Mesothelial cell of epicardium (in vitro differentiated cells): ENCODE measurements at places on chromosomes 1 and 21.

DNA sequence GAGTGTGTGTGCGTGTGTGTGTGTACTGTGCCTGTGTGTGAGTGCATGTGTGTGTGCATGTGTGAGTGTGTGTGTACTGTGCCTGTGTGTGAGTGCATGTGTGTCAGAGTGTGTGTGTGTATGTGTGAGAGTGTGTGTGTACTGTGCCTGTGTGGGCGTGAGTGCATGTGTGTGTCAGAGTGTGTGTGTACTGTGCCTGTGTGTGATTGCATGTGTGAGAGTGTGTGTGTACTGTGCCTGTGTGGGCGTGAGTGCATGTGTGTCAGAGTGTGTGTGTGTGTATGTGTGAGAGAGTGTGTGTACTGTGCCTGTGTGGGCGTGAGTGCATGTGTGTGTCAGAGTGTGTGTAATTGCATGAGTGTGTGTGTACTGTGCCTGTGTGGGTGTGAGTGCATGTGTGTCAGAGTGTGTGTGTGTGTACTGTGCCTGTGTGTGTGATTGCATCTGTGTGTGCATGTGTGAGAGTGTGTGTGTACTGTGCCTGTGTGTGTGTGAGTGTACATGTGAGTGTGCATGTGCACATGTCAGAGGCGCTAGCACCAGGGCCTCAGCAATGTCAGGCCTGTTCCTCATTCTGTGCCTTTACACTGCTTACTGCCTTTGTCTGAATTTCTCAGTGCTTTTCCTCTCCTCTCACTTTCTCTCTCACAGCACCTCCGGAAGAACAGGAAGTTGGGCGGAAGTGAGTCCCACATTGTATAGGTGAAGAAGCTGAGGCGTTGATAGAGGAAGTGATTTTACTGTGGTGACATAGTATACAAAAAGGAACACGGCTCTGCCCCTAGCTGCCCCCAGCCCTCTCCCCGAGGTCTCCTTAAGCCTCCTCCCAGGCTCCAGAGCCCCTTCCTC, 4.9 kb downstream of the SLC5A9 start:
- no peak for DNase-seq

- no peak for DNase-seq
These were observed 37.0 kb upstream of the TENT5B start for GRCh38 chr1:27049607-27050006.

DNA sequence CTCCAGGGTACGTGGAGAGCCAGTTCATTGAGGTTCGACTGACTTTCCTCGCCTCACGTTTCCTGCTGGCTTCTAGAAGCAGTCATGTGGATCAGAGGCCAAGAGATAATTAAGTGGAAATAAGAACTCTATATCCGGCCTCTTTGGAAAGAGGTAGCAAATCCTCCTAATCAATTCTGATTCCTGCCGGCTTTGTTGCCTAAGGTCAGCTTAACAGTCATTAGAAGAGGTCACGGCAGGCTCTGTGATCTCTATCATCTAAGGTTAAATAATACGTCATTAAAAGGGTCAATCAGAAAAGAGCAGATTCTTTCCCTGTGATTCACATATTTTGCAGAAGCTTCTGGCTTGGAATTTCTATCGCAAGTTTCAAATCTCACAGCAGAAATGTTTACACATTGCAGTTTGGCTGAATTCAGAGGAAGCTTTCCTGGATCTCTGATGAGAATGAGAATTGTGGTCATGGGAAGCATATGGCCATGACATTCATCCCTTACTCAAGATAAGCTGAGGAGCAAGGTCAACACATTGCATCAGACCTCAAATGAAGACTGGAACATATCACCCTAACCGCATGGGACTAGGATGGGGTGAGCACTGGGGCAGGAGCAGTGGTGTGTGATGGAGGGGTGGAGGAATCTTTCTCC, 189.4 kb downstream of the PBX1 start:
- DNase-seq = no peak

- no peak for DNase-seq
These were observed 5.7 kb downstream of the LBR start for GRCh38 chr1:225422031-225422605.

GRCh38 chr1:112688781-112689193, 14.3 kb downstream of the MOV10 start:
- DNase-seq = no peak

GRCh38 chr1:41665962-41666917, 181.8 kb upstream of the EDN2 start:
- DNase-seq = no peak

DNA sequence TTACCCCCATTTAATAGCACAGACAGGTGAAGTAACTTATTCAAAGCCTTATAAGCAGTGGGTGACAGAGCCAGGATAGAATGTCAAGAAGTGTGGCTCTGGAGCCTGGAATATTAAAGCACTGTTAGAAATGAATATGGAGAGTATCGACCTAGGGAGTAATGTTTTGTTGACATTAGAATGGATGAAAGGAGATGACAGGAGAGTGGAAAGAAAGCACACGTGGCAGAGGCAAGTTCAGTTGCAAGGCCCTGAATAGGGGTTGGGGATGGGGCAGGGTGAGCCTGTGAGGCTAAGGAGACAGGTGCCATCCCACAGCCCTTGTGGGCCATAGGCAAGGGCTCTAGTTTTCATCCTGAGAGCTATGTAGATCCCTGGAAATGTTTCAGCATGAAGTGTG, 125.5 kb upstream of the PLXNA2 start:
- DNase-seq = no peak

GRCh38 chr1:185681034-185681633, 53.1 kb upstream of the HMCN1 start:
- DNase-seq = no peak

DNA sequence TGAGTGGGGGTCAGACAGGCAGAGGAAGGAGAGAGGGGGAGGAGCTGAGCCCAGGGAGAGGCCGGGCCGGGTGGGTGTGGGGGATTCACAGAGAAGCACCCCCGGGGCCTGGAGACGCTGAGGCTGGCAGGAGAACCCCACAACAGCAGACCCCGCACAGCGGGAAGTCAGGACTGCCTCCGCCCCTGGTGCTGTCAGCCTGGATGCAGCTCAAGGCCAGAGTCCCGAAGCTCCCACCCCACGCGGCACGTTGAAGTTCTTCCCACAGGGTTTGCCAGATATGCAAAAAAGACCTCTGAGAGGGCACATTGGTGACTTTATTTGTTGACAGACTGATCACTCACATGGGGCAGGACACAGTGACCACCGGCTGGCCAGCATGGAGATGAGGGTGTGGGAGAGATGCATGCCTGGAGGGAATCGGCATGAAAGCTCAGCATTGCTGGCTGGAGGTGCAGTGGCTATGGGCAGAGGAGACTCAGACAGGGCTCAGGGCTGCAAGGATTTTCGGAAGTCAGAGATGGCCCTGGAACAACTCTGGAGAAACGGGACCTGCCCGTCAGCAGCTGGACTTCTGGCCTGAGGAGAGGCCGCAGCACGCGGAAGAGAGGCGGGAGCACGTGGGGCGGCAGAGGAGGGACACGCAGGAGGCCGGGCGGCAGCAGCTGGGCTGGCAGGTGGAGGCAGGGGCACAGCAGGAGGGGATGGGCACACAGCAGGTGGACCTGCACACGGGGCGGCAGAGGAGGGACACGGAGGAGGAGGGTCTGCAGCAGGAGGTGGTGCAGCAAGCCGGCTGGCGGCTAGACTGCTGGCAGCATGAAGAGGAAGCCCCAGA, 885 bp downstream of the KRTAP10-3 start:
- no peak for DNase-seq

DNA sequence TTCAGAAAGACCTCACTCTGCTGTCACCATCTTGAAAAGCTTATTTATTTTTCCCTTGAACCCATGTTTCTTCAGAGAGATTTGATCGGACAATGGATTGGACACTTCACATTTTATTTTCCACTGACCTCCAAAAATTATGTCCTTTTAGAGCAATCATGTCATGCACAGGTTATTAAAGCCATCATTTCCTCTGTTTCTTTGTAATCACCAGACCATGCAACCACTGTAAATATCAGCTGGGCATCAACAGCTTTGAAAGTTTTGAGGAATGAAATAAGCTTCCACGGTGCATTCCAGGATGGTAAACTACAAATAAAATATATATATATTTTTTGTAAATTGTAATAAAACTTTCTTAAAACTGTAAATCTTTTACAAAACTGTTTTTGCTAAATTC, 144.1 kb upstream of the ADAMTS5 start:
- DNase-seq = no peak

- no peak for DNase-seq
These were observed 143.6 kb downstream of the SLC45A1 start for GRCh38 chr1:8461351-8462110.

DNA sequence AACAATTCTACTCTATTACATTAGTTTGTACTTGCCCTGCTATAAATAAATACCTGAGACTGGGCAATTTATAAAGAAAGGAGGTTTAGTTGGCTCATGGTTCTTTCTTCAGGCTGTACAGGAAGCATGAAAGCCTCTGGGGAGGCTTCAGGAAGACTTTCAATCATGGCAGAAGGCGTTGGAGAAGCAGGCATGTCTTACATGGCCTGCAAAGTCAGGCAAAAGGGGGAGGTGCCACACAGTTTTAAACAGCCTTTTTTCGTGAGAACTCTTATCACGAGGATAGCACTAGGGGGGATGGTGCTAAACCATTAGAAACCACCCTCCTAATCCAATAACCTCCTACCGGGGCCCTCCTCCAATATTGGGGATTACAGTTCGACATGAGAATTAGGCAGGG, 102.9 kb downstream of the DYRK1A start:
- no peak for DNase-seq

GRCh38 chr1:54567961-54568360, 19.9 kb downstream of the ACOT11 start:
- no peak for DNase-seq

DNA sequence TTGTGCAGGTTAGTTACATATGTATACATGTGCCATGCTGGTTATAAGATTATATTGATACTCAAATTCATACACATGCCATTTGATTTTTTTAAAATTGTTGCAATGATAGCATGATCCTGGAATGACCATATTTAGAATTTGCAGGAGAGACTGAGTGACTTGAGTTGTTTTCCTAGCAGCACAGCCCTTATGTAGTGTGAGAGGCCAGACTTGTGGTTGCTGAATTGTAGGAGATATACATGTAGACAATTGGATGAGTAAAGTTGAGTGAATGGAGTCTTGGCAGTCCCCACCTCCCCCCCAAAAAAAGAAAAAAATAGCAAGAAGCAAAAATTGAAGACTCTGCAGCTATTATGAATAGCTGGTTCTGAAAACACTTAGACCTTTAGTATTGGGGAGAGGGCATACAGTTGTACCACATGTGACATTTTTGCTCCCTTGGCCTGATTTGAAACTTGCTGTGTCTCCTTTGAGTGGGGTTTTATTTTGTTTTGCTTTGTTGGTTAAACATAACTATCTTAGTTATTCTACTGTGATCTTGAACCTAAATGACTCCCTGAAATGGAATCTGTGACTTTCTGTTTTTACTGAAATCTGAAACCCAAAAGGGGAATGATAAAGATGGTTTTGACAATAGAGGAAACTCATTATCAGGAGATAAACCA, 280.3 kb downstream of the HMCN1 start:
- DNase-seq = no peak

DNA sequence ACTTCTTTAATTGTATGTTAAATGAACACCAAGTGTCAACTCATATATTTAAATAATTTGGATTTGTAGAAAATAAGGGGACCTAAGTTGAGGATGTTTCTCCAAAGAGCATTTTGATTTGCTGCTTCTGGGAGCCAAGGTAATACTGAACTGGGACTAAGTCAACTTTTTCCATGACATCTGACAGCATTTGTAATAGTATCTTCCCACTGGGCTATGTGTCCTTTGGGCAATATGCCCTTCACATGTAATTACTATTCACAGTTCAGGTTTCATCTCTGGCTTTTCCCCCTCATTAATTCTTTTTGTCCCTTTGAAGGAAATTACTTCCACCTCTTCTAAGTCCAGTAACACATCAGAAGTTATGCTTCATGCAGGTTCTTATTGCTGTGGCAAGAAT, 36.7 kb upstream of the HP1BP3 start:
- DNase-seq = no peak

- no peak for DNase-seq
These were observed 3.4 kb upstream of the MARCKSL1 start for GRCh38 chr1:32339363-32339978.

GRCh38 chr1:181789395-181789794, 272.1 kb downstream of the ZNF648 start:
- no peak for DNase-seq

GRCh38 chr1:67162954-67163353, 3.3 kb upstream of the IL23R start:
- no peak for DNase-seq

DNA sequence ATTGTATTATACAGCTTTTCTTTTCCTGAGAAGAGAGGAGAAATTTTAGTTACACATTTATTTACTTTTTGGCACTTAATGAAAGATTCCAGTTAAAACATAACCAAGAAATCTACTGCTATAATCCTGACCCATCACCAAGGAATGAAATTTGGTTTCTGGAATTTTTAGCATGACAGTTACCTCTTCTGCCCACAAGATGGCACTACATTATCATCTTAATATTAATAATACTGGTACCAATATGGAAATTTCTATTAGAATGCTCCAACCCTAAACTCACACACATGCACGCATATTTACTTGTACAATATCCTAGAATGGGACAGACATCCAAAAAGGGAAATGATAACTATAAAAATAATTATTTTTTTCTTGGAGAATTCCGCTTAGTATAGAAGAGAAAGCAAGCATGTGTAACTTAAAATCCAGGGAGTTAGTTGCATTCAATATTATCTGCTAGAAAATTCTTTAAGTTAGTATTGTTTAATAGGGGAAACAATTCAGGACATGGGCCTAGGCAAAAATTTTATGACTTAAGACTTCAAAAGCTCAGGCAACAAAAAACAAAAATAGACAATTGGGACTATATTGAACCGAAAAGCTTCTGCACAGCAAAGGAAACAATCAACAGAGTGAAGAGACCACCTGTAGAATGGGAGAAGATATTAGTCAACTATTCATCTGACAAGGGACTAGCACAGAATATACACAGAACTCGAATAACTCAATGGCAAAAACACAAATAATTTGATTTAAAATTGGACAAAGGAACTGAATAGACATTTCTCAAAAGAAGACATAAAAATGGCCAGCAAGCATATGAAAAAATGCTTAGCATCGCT, 37.4 kb downstream of the MAP3K21 start:
- DNase-seq = no peak

GRCh38 chr1:228752675-228753265, 17.5 kb downstream of the RHOU start:
- no peak for DNase-seq

GRCh38 chr1:193747579-193747978, 561.2 kb upstream of the B3GALT2 start:
- DNase-seq = no peak

GRCh38 chr1:183880531-183881243, 75.8 kb downstream of the RGL1 start:
- DNase-seq = no peak

- DNase-seq = no peak
These were observed 30.6 kb downstream of the IARS2 start for GRCh38 chr1:220124542-220124941.

- no peak for DNase-seq
These were observed 1.6 kb downstream of the GSTM5 start for GRCh38 chr1:109713636-109714035.

GRCh38 chr1:85398391-85399064, 66.4 kb downstream of the DDAH1 start:
- no peak for DNase-seq

GRCh38 chr1:87151500-87152421, 176.9 kb upstream of the LMO4 start:
- DNase-seq = no peak
